Kasumi-1 (cell line): ENCODE measurements at places on chromosomes 3 and 15.

GRCh38 chr15:29045717-29046116 lies 159.9 kb downstream of the APBA2 start:
- DNase-seq: no peak

DNA sequence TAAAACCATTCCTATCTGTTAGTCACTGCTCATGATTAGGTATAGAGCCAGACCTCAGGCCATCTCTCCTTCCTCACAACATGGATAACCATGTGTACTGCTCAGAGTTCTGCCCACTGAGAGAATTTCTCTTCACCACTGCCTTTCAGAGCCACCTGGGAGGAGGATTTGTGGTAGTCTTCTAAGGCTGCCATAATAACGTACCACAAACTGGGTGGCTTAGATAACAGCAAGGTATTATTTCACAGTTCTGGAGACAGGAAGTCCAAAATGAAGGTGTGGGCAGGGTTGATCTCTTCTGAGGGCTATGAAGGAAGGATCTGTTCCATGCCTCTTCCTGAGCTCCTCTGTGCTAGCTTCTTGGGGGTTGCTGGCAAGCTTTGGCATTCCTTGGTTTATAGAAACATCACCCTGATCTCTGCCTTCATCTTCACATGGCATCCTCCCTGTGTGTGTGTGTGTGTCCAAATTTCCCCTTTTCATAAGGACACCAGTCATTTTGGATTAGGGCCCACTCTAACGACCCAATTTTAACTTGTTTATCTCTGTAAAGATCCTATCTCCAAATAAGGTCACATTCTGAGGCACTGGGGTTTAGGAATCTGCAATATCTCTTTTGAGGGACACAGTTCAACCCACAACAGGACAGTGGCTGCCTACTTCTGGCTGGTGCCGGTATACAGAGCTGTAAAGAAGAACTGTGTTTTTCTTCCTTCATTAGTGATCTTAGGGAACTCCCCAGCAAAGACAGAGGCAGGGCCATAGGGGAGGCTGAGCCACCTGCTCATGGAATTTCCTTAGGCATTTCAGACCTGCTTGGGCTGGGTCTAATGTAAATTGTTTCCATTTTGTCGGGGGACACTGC lies 42.1 kb upstream of the NOX5 start:
- DNase-seq: no peak

DNA sequence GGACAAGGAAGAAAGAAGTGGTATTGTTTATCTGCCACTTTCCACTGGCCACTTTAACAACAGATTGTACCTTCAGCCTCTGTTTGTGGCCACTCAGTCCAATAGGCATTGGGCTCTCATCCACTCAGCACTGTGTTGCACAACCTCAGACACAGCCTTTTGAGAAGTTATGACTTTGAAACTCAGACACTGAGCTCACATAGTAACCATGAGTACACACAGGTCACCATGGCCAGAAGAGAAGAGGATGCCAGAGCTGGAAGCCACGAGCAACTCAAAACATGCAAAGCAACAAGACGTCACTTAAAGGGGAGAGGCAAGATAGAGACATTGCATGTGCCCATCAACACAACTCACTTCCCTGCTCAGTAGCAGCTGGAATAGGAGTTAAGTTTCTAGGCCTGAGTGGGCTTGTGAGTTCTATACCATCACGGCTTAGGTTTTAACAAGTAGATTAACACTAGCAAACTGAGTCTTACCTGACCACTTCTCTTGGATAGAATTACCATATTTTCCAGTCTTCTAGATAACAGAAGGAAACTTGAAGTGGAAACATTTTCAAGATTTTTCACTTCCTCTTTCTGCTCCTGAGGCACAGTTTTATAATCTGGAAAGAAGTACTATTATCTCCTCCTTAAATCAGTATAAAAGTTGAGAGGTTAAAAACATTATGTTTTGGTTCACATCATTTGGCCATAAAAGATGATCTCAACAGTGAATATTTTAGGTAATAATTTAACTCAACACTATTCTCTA lies 103.5 kb downstream of the IMPG2 start:
- peak; percentile 26 for DNase-seq

- no peak for DNase-seq
These were observed 4.3 kb upstream of the NR2C2 start for GRCh38 chr3:14943042-14943441.

GRCh38 chr15:48400086-48400485 lies 68.9 kb downstream of the DUT start:
- no peak for DNase-seq
